Type B pancreatic cell (in vitro differentiated cells): ENCODE measurements at places on chromosomes 2 and 18. TPM values are rescaled to one million over a fixed set of nuclear protein-coding genes. Genes with fewer than 3 reads are reported as not detected.

ARHGAP25 gene
- 1.1 and 2.4 TPM in 2 replicates for total RNA-seq

ZNF142 gene
- 35.0 and 38.3 TPM in 2 replicates for total RNA-seq

ELOA2 gene
- not detected in 2 replicates for total RNA-seq

SCYGR4 gene
- total RNA-seq = not detected in 2 replicates

IL1RL2 gene
- 1.0 and 2.0 TPM in 2 replicates for total RNA-seq

SATB2 gene
- 3.2 and 19.1 TPM in 2 replicates for total RNA-seq

TGFA gene
- 6.8 and 21.0 TPM in 2 replicates for total RNA-seq

GPR17 gene
- total RNA-seq = 0.19 TPM in 1 of 2 replicates, not detected in the other

AFF3 gene
- 8.3 and 29.2 TPM in 2 replicates for total RNA-seq

DSC1 gene
- 1.6 and 4.1 TPM in 2 replicates for total RNA-seq

GRCh38 chr2:237262838-237263771, 150.9 kb downstream of the COL6A3 start:
- H3K4me3 ChIP-seq = no peak overlapping the region
- no peaks in the 10 kb centered on the region for H3K27me3 ChIP-seq
- no peak for DNase-seq
- no peaks in the 10 kb centered on the region for H3K4me1 ChIP-seq

DNA sequence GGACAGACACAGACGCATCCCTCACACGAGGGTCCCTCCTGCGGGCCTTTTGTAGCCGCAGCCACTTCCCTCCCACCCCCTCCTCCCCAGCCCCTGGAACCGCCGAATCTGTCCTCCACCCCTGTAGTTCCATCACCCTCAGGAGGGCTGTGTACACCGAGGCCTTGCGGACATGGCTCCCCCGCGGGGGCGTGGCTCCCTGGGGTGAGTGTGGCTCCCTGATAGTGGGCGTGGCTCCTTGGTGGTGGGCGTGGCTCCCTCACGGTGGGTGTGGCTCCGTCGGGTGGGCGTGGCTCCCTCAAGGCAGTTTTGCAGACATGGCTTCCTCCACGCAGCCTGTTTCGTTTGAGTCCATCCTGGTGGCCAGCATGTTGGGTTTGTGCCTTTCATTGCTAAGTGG, 420.7 kb upstream of the SALL3 start:
- no peak overlapping the region for H3K4me3 ChIP-seq
- no peaks in the 10 kb centered on the region for H3K4me1 ChIP-seq
- H3K36me3 ChIP-seq = no peaks in the 10 kb centered on the region
- DNase-seq = no peak
- H3K27me3 ChIP-seq = peaks cover 7% of the 10 kb centered on the region
- H3K27ac ChIP-seq = no peak overlapping the region

DNA sequence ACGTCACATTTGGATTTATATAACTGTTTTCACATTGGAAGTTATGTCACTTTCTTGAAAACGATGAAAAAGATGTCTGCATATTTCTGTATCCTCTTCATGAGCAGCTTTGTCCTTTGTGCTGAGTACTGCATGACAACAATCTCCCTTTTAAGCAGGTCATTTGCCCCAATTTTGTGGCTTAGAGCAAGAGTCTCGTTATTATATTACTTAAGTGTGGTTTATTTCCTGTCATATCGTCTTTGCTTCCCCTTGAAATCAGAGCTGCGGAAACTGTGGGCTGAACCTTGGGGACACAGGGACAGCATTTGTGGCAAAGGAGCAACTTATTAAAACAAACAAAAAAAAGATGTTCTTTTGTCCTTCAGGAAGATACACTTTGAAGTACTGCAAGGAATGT, 254.0 kb upstream of the DSEL start:
- H3K4me1 ChIP-seq = no peaks in the 10 kb centered on the region
- H3K4me3 ChIP-seq = no peak overlapping the region
- H3K27me3 ChIP-seq = no peaks in the 10 kb centered on the region
- H3K36me3 ChIP-seq = no peaks in the 10 kb centered on the region
- no peak for DNase-seq
- no peak overlapping the region for H3K27ac ChIP-seq

DNA sequence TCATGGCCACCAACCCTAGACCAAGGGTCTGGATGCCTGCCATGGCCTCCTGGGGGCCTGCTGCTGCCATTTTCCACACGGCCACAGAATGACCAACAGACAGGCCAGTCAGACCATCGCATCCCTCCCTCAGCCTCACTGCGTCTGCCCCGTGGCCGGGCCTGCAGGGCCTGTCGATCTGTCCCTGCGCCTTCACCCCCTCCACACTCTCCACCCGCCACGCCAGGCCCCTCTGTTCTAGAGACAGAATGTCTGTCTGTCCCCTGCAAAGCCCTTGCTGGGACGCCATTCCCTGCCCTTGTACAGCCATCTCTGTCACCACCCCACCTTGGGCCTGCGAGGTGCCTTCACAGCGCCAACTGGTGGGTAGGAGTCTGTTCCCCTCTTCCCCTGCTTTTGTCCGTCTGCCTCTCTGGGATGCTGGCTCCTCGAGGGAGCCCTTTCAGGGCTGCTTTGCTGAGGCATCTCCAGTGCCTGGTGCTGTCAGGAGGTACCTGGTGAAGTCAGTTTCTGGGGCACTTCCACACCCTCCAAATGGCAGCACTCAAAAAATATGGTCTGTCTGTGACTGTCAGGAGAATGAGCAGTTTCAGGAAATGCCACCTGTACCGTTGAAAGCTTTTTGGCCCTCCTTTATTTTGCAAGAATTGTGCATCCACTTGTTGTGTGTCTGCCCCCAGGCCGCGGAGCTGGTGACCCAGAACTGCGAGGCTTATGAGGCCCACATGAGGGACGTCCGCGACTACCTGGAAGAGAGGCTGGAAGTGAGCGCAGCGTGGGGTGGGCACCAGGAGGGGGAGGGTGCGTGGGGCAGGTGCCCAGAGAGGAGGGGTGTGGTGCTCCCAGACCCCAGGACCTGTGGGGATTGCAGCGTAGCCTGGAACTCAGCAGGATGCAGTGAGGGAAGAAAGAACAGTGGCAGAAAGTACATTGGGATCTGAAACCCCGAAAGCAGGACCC, 6.7 kb upstream of the ESPNL start:
- peaks cover 5% of the 10 kb centered on the region for H3K4me1 ChIP-seq
- DNase-seq = peak; percentile 66
- no peaks in the 10 kb centered on the region for H3K27me3 ChIP-seq
- H3K36me3 ChIP-seq = no peaks in the 10 kb centered on the region
- no peak overlapping the region for H3K4me3 ChIP-seq
- H3K27ac ChIP-seq = no peak overlapping the region

DNA sequence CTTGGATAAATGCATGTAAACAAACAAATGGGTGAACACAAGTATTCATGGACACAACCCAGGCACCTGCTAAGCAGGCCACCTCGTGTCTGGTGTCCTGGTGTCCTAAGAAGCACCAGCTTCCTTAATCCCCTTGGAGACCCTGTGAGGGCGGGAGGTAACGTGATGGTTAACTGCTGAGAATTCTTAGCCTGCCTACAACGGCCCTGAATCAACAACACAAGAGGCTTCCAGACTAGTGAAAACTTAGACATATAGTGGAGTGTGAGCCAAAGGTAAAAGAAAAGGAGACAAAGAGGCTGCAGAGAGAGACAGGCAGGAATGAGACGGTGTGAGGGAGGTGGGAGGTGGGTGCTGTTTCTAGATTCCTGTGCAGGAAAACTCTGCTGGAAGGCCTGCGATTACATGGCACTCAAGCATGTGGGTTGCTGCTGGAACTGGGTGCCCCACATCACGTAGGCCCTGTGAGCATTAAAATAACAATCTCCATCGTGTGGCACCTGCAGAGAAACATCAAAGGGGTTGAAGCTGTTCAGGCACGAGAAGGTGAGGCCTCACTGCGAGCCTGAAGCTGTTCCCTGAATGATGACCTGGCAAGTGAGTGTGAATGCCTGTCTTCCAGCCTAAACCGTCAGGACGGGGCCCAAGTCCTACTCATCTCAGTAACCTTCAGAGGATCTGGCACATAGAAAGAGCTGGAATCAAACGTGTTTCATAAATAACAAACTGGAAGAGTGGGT, 64.2 kb downstream of the RPL37A start:
- H3K4me1 ChIP-seq = peaks cover 28% of the 10 kb centered on the region
- H3K27me3 ChIP-seq = no peaks in the 10 kb centered on the region
- DNase-seq = no peak
- H3K36me3 ChIP-seq = no peaks in the 10 kb centered on the region

- H3K27ac ChIP-seq = no peak overlapping the region
- DNase-seq = no peak
- peaks cover 14% of the 10 kb centered on the region for H3K4me1 ChIP-seq
- H3K27me3 ChIP-seq = peaks cover 8% of the 10 kb centered on the region
- peaks cover 4% of the 10 kb centered on the region for H3K36me3 ChIP-seq
These were observed 69.0 kb upstream of the TTC39C start for GRCh38 chr18:23945416-23946079.

GRCh38 chr2:197045115-197045514, 118.6 kb upstream of the PGAP1 start:
- H3K27ac ChIP-seq = no peak overlapping the region
- no peaks in the 10 kb centered on the region for H3K27me3 ChIP-seq
- H3K36me3 ChIP-seq = peaks cover 3% of the 10 kb centered on the region
- H3K4me3 ChIP-seq = no peak overlapping the region
- no peaks in the 10 kb centered on the region for H3K4me1 ChIP-seq

DNA sequence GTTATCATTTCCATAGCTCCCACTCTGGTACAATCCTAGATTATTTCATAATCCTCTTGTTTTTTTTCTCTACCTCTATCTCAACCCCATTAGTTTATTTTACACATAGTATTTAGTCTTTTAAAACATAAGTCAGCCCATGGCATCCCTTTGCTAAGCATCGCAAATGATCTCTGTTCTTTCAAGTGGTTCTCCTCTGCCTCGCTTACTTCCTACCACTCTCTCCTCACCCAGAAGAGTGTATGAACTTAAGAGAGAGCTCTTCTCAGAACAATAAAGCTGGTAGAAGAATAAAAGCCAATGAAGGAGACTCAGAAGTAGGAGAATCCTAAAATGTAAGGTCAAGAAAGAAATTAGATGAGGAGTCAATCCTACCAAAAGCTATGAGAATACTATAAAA, 12.2 kb upstream of the ITPRID2 start:
- H3K36me3 ChIP-seq = no peaks in the 10 kb centered on the region
- DNase-seq = no peak
- H3K4me3 ChIP-seq = no peak overlapping the region
- no peaks in the 10 kb centered on the region for H3K4me1 ChIP-seq
- H3K27me3 ChIP-seq = no peaks in the 10 kb centered on the region
- no peak overlapping the region for H3K27ac ChIP-seq

- no peaks in the 10 kb centered on the region for H3K4me1 ChIP-seq
- H3K4me3 ChIP-seq = no peak overlapping the region
- no peaks in the 10 kb centered on the region for H3K27me3 ChIP-seq
- H3K27ac ChIP-seq = no peak overlapping the region
These were observed 32.9 kb downstream of the FAP start for GRCh38 chr2:162210385-162210784.

DNA sequence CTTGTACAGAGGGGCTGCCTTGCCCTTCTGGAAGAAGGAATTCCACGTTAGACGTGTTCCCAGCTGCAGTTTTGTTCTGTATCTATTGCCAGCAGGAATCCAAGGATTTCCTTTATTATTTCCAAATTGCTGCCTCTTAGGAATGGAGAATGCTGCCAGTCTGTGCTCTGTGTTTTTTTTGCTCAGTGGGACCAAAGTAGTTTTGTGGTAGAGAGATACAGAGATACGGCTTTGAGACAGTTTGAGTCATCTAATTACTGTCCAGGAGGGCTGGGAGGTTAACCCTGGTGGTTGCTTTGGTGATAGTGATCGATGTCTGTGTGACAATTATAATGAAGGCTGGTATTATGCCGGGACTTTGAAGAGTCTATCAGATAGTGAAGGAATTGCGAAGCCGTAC, 26.3 kb downstream of the ASAP2 start:
- H3K4me3 ChIP-seq = peak overlapping the region; percentile 21
- H3K27ac ChIP-seq = peak overlapping the region; percentile 23
- H3K4me1 ChIP-seq = peaks cover 85% of the 10 kb centered on the region
- H3K36me3 ChIP-seq = no peaks in the 10 kb centered on the region
- H3K27me3 ChIP-seq = no peaks in the 10 kb centered on the region

GRCh38 chr2:69931832-69932595, 17.1 kb downstream of the MXD1 start:
- DNase-seq = no peak
- H3K4me1 ChIP-seq = peaks cover 4% of the 10 kb centered on the region
- peak overlapping the region; percentile 44 for H3K27ac ChIP-seq
- H3K27me3 ChIP-seq = no peaks in the 10 kb centered on the region
- peaks cover 9% of the 10 kb centered on the region for H3K36me3 ChIP-seq
- H3K4me3 ChIP-seq = no peak overlapping the region

DNA sequence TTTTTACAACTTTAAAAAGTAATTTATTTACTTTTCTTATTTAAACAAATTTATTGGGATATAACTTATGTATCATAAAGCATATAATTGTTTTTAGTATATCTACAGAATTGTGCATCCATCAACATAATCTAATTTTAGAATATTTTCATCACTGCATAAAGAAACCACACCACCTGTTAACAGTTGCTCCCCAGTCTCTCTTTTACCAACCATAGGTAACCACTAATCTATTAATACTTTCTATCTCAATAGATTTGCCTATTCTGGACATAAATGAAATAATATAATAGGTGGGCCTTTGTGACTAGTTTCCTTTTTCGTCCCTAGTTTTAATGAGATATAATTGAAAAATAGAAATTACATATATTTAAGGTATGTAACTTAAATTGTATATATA, 90.6 kb downstream of the ADAM23 start:
- no peak overlapping the region for H3K4me3 ChIP-seq
- peaks cover 10% of the 10 kb centered on the region for H3K4me1 ChIP-seq
- H3K27ac ChIP-seq = no peak overlapping the region
- H3K36me3 ChIP-seq = no peaks in the 10 kb centered on the region
- no peak for DNase-seq

DNA sequence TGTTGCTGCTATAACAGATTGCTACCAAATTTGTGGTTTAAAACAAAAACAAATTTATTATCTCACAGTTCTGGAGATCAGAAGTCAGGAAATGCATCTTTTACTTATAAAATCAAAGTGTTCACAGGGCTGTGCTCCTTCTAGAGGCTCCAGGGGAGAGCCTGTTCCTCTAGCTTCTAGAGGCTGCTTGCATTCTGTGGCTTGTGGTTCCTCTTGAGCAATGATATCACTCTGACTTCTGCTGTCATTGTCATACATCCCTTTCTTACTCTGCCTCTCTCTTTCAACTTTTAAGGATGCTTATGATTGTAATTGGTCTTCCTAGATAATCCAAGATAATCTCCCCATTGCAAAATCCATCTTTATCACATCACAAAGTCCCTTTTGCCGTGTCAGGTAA, 6.1 kb upstream of the DCC start:
- no peak overlapping the region for H3K27ac ChIP-seq
- DNase-seq = no peak
- peaks cover 46% of the 10 kb centered on the region for H3K27me3 ChIP-seq
- no peak overlapping the region for H3K4me3 ChIP-seq

- H3K27me3 ChIP-seq = no peaks in the 10 kb centered on the region
- H3K36me3 ChIP-seq = no peaks in the 10 kb centered on the region
- H3K4me3 ChIP-seq = no peak overlapping the region
- peak overlapping the region; percentile 80 for H3K27ac ChIP-seq
- no peak for DNase-seq
These were observed 806.4 kb downstream of the TRIB2 start for GRCh38 chr2:13522917-13523821.

- H3K4me1 ChIP-seq = peaks cover 9% of the 10 kb centered on the region
- no peak overlapping the region for H3K4me3 ChIP-seq
- no peaks in the 10 kb centered on the region for H3K36me3 ChIP-seq
- H3K27me3 ChIP-seq = peaks cover 6% of the 10 kb centered on the region
- no peak for DNase-seq
These were observed 18.7 kb upstream of the NCKAP5 start for GRCh38 chr2:133586978-133587377.
